ENCODE measurements at places on chromosomes 12 and 14. TPM values are rescaled to one million over a fixed set of nuclear protein-coding genes. Genes with fewer than 3 reads are reported as not detected.
A peak's percentile ranks its signal among the peaks of the same experiment; 100 is the strongest.

BCAT1 gene
- total RNA-seq = 72.8 TPM

SNAPC1 gene
- total RNA-seq = 7.7 TPM

PLA2G1B gene
- total RNA-seq = 8.5 TPM

MIP gene
- 0.08 TPM for total RNA-seq

- DNase-seq = no peak
Observed at GRCh38 chr12:95177201-95177768, 40.0 kb downstream of the FGD6 start.

GRCh38 chr14:88420187-88420586 is 34.7 kb downstream of the SPATA7 start:
- no peak for DNase-seq

GRCh38 chr14:92185559-92185958 is 63.8 kb downstream of the CPSF2 start:
- no peak for DNase-seq

GRCh38 chr12:120115066-120115465 is 1.5 kb downstream of the RAB35 start:
- DNase-seq = no peak

- peak; percentile 59 for DNase-seq
Observed at GRCh38 chr12:116318576-116319232, 41.2 kb upstream of the MED13L start.

DNA sequence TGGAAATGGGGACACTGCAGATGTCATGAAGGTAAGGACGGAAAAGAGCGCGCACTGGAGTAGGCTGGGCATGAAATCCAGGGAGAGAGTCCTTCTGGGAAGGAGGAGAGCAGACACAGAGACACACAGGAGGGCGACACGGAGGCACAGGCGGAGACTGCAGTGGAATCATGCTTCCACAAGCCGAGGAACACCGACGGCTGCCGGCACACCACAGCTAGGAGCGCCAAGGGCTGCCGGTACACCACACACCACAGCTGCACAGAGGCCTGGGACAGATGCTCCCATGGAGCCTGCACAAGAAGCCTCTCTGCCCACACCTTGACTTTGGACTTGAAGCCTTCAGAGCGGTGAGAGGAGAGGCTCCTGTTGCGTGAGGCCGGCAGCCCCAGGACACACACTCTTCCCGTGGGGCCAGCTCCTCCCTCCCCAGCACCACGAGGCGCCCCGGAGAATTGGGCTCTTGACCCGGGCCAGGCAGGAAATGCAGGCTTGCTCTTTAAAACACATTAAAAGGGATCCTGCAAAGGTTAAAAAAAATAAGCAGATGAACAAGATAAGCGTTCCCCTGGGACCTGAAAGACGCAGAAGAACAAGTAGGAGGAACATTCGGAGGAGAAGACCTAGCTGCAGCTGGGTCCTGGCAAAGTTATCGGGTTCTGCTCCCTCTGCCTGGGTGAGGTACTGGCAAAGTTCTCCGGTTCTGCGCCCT is 28.3 kb upstream of the FZD10 start:
- no peak for DNase-seq

DNA sequence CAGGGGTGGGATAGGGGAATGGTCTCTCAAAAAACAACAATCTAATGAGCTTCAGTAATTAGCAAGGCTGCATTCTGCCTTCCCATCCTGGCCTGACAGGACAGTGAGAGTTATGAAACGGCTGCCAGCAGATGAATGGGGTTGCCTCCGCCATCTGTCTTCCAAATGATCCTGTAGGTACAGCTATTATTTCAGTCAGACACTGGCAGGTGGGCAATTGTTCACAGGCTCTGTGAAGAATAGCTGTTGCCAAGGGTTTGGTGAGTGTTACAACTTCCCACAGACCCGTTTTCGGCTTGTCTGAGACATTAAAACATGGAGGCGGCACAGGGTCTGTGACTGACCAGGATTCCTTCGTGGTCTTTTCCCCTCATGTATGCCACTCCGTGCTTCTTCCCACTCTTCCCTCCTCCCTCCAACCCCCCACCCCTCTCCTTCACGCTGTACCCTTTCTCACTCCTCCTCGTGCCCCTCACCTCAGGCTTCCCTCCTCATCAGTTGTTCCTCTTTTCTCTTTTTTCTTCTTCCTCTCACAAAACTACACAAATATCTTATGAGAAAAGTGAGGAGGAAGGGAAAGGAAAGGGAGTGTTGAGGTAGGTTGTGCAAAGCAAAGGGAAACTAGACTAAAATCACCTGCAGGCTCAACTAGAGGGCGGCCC is 160.8 kb upstream of the GZMB start:
- no peak for DNase-seq

All from hepatocyte (in vitro differentiated cells).